ENCODE measurements at places on chromosomes 1 and 21.
A peak's percentile ranks its signal among the peaks of the same experiment; 100 is the strongest.

GRCh38 chr1:153791648-153792253, 16.5 kb downstream of the SLC27A3 start:
- no peak for DNase-seq

DNA sequence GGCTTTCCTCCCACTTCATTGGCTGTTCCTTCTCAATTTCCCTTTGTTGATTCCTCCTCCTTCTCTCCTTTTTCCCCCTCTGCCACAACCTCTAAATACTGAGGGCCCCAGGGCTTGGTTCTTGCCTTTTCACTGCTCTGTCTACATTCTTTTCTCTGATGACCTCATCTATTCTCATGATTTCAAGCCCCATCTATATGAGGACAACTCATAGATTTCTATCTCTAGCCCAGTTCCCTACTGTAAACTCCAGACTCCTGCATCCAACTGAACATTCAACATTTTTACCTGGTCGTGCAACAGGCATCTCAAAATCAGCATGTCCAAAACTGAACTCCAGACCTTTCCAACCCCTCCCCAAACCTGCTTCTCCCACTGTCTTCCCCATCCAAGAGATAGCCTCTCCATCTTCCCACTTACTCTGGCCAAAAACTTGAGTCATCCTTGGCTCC, 11.5 kb upstream of the SLC9A1 start:
- DNase-seq: no peak

GRCh38 chr1:239392271-239392670, 5.9 kb downstream of the CHRM3 start:
- DNase-seq: no peak

GRCh38 chr1:157773493-157774350, 3.2 kb downstream of the FCRL2 start:
- no peak for DNase-seq

DNA sequence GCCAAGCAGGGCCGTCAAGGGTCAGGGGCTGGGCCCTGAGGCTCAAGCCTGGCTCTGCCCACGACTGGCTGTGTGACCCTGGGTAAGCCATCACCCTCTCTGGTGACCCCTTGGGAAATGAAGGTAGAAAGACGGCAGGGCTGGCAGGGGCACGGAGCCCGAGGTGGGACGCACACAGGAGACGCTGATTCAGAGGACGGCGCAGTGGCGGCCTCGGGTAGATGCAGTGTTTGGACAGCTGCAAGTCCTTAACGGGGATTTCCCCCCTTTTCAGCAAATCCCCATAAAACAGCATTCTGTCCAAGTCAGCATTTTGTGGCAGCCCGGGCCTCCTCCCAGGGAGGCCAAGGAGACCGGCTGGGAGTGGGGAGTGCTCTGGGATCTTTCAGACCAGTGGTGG, 16.7 kb downstream of the COL8A2 start:
- no peak for DNase-seq

- DNase-seq: no peak
Observed at GRCh38 chr1:14896381-14897079, 257.0 kb upstream of the TMEM51 start.

DNA sequence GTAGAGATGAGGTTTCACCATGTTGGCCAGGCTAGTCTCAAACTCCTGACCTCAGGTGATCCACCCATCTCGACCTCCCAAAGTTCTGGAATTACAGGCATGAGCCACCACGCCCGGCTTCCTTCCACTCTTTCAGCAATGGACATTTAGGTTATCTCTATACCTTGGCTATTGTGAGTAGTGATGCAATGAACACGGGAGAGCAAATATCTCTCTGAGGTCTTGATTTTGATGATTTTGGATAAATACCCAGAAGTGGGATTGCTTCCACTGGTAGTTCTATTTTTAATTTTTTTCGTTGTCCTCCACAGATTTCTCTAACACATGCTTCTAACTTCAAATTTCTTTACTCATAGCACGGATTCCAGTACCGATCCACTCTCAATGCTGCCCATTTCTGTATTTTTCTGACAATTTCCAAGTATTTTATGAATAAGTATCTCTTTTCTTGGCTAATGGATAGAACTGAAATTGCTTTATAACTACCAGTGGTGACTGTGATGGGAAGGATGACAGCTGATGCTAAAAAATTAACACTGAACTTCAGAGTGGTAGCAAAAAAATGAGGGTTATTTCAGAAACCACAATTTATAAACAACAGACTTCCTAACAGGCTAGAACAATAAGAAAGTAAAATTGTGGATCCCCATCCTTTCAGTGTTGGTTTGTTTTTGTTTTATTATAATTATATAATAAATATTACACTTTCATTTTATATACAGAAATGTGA, 327.5 kb upstream of the RUNX1 start:
- no peak for DNase-seq

DNA sequence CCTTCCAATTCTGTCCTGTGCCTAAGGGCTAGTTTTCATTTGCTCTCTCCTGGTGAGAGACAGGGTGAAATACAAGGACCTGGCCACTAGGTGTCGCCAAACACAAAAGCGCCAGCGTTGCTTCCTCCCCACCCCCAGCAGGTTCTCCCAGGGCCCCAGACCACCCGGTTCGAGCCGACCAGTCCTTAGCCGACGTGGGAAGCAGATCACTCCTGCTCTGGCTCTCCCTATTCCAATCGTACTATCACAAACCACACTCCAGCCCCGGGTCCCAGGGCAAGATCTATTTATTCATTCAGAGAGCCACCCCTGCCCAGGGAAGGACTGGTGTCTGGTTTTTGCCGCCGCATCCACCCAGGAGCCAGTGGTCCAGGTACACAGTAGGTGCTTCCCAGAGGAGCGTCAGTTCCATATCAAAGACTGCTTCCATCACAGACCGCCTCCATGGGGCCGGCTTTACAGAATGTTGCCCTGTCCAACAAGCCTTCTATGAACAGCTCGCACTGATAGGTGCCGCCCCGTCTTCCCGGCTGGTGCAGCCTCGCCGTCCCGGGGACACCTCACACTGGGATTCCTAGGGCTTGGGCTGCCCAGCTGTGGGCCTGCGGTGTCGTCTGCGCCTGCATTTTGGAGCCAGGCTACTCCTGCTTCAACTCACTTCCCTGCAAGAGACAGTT, 35.0 kb downstream of the CTNNBIP1 start:
- peak; percentile 34 for DNase-seq

DNA sequence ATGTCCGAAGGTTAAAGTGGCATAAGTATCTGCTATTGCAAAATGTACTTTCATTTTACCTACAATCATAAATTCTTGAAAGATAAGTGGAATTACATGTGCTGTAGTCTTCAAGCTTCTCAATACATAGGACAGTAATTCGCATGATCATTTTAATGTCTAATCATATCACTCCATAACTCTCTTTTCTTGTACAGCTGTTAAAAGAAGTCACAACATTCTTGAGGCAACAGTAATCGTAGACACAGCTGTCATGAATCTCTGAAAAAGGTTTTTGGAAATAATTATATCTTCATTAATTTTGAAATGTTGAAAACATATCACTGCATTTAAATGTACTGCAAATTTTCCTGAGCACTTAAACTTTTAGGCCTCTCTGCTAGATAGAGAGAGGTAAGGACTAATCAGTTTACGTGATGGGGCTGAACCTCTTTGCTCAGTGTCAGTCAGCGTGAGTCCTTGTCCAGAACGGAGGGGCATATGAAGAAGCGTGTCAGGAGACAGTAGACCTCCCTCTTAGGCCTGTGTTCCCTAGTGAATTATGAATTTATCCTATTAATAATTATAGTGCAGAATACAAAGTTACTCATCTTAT, 133.4 kb downstream of the NEK7 start:
- no peak for DNase-seq

DNA sequence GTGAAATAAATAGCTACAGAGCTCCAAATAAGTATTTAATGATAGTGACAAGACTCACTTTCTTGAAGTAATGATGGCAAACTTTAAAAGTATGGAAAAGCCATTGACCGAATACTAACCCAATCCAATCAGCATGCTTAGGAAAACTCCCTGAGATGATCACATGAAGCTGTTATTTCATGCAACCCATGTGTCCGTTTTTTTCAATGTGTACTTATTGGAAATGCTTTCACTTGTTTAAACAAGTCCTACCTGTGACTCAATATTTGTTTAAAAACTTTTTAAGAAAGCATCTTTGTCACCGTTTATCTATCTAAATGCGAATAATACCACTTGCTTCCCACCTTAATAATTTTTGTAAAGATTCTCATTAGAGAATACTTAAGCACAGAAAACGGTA, 185.8 kb downstream of the NRIP1 start:
- no peak for DNase-seq

- no peak for DNase-seq
Observed at GRCh38 chr1:182183606-182184005, 122.1 kb upstream of the ZNF648 start.

DNA sequence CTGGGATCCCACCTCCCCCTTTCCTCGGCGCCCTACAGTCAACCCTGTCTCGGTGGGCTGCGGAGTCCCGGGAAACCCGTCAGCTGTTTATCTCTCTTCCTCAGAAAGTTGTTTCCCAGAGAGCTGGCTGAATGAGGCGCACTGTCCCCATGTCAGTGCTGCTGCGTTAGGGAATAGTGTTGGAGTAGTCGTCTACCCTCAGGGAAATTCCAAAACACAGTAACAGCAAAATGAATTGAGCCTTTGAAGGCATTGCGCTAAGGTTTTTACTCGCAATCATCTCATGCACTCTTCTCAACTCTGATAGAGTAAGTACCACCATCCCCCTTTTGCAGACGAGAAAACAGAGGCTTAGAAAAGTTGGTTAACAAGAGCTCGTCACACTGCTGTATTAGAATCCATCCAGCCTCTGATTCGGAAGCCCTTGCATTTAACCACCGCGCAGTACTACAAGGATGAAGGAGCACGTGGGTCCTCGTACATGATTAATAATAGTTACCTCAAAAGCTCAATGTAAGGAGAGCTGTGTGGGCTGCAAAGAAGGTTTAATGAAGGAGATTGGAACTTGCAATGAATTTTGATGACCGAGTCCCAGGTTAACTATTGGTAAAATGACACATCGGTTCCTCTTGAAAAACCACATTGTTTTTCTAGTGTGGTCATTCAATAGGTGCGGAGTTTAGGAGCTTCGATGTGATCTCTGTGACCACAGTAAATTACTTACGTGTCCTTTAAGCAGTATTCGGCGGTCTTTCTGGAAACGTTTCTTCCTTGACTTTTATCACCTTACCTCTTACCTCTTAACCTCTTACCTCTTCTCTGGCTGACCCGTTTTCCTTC, 788 bp upstream of the EDEM3 start:
- no peak for DNase-seq

DNA sequence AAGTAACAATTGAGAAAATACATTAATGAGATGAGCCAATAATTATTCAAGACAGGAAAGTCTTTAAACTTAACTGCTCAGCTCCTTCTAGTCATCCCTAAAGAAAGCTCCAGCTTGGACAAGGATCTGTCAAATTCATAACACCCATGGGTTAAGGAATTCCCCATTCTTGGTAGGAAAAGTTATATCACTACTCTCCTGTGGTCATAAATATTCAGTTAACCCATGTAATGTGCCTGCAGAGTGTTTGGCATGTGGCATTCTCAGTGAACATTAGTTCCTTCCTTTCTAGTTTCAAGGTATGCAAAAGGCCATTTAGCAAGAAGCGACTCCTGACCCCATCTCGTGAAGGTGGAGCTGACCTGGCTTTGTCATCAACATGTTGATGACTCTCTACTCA, 76.7 kb upstream of the VCAM1 start:
- DNase-seq: no peak

- DNase-seq: no peak
Observed at GRCh38 chr21:33893917-33894316, 21.7 kb downstream of the ATP5PO start.

All from stimulated activated CD4-positive, alpha-beta T cell treated with anti-CD3 and anti-CD28 coated beads, Interleukin-1b, Interleukin-23, amount 100 ng/mL, for 1 hour (primary cell).